ENCODE measurements at places on chromosomes 1 and 21. TPM values are rescaled to one million over a fixed set of nuclear protein-coding genes. Genes with fewer than 3 reads are reported as not detected.

The GPR37L1 gene
- total RNA-seq: 0.05 TPM

The CD53 gene
- 21.5 TPM for total RNA-seq

The LMX1A gene
- 0.42 TPM for total RNA-seq

The NCMAP gene
- total RNA-seq: 0.16 TPM

The NES gene
- total RNA-seq: 35.7 TPM

The MCOLN3 gene
- 3.0 TPM for total RNA-seq

The DDAH1 gene
- 32.9 TPM for total RNA-seq

The MX2 gene
- total RNA-seq: 10.3 TPM

The FAAH gene
- total RNA-seq: 6.9 TPM

The MCOLN2 gene
- total RNA-seq: 0.90 TPM

The CYP4A22 gene
- not detected for total RNA-seq

The TAS1R3 gene
- 0.48 TPM for total RNA-seq

The ZNF648 gene
- total RNA-seq: 0.11 TPM

The TRIM46 gene
- 0.85 TPM for total RNA-seq

The SH2D1B gene
- 0.37 TPM for total RNA-seq

The OR2T29 gene
- total RNA-seq: not detected

The MROH7 gene
- 7.5 TPM for total RNA-seq
